Fibroblast of skin of left quadriceps (primary cell): ENCODE measurements at places on chromosomes 1 and 21.

- peak; percentile 92 for DNase-seq
Measured at GRCh38 chr1:15326691-15327588, 79.9 kb downstream of the FHAD1 start.

DNA sequence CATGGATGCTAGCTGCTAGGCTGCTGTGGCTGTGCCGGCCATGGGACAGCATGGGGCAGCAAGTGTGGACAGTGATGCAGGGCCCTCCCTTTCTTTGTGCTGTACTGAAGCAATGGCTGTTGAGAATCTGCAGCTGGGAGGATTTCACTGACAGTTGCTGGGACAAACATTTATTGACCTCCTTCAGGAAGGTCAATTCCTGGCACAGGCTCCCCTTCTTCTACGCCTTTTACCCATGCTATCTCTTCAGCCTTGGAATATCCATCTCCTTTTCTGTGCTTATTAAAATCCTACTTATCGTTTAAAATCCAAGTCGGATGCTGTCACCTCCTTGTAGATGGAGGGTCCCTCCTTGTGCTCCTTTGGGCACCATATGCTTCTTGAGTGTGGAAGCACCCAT is 213.1 kb upstream of the USP24 start:
- no peak for DNase-seq

DNA sequence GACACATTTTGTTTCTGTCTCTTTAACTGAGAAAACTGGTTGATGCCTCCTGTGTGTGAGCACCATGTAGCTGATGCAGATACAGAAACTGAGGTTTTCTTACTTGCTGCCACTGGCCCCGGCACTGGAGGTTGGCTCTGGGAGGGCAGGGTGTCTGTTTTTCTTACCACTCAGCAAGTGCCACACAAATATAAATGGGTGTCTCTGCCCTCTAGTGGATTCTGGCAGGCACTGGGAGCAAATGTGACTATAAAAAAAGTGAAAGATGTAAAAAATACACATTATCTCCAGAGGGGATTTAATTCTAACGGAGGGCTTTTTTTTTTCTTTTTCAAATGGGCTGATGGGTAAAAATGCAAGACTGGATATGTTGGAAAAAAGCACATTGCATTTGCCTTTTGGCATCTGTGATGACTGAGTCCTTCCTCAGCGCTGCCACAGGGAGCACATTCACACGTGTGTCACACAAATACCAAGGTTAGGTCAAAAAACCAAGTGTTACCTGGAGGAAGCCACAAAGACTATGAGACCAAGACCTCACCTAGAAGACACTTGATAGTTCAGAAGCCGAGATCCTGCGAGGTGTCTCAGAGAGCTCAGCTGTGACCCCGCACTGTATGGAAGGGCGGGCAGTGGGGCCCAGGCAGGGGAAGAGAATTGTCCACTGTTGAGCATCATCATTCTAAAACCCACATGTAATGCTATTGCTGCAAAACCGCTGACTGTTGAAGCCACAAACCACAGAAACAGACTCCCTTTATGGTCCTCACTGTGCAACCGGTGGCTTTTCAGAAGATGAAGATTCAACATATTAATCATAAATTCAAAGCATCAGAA is 18.9 kb downstream of the PGBD2 start:
- peak; percentile 37 for DNase-seq

DNA sequence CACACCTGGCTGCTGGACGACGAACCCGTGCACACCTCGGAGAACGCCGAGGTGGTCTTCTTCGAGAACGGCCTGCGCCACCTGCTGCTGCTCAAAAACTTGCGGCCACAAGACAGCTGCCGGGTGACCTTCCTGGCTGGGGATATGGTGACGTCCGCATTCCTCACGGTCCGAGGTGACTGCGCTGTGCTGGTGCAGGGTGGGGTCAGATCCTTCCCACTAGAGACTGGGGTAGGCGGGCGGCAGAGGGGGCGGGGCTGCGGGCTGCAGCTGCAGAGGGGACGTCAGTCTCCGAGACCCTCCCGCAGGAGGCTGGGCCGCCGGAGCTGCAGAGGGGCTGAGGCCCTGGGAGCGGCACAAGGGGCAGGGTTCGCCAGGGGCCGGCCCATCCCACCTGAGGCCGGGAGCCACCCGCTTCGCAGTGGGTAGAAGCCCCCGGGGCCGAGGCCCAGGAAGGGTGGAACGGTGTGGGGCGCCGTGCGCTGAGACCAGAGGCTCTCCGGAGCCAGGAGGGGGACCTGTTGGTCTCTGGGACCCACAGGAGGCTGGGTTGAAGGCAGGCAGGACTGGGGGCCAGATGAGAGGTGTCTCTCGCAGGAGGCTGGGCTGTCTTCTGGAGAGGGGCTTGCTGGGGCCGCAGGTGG is 90.6 kb downstream of the TRIM11 start:
- DNase-seq = no peak

GRCh38 chr1:8259498-8260290 is 58.2 kb upstream of the SLC45A1 start:
- peak; percentile 34 for DNase-seq

- DNase-seq = no peak
Measured at GRCh38 chr1:224065455-224065854, 48.5 kb upstream of the FBXO28 start.

DNA sequence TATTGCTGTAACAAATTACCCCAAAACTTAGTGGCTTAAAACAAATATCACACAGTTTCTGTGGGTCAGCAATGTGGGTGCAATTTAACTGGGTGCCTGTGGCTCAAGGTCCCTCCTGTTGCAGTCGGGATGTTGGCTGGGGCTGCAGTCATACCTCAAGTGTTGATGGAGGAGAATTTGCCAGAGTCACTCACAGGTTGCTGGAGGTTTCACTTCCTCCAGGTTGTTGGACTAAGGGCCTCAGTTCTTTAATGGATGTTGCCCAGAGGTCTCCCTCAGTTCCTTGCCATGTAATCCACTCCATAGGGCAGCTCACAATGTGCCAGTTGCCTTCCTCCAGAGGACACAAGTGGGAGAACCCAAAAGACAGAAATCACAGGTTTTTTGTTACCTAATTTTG is 2.5 kb upstream of the TAF13 start:
- DNase-seq = no peak

GRCh38 chr1:58432851-58433668 is 113.5 kb downstream of the OMA1 start:
- DNase-seq = peak; percentile 65

GRCh38 chr1:151718011-151718431 is 1.4 kb upstream of the CELF3 start:
- DNase-seq = no peak

DNA sequence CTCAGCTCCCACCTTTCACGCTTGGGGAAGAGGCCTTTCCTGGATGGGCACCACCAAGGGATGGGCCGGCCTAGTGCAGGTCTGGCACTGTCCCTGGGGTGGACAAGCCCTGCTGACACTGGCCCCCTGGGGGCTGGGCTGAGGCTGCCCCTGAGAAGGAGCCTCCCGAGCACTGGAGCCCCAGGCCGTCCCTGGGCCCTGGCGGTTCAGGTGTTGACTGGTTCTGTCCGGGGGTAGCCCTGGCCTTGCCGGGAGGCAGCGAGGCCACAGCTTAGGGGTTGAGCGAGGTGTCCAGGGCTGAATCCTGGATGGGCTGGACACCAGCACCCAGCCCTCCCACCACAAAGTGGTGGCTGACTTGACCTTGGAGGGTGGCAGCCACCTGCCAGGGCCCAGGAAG is 49.7 kb upstream of the ACTRT2 start:
- DNase-seq = no peak

DNA sequence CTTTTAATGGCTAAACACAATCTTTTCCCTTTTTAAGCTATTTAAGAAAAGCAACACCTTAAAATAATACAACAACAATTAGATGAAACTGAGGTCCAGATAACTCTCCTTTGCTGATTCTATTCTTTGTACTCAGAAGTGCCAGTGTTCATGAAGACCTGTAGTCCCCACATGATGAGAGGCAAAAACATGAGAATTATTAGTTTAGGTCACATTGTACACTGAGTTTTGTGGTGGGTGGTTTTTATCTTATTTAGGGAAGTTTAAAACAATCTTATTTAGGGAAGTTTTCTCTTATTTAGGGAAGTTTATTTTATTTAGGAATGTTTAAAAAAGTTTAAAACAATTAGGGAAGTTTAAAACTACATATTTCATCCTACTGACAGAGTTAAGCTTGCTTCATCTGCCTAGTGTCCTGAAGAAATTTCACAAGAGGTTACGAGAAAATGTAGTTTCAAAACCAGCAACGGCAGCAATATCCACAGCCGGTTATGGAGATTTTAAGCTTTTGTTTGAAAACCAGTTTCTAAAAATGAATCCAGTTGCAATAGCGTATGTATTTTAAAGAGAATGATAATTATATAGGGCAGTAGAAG is 7.8 kb upstream of the OR14I1 start:
- DNase-seq = no peak

GRCh38 chr1:19472174-19472573 is 13.2 kb downstream of the CAPZB start:
- DNase-seq = no peak

DNA sequence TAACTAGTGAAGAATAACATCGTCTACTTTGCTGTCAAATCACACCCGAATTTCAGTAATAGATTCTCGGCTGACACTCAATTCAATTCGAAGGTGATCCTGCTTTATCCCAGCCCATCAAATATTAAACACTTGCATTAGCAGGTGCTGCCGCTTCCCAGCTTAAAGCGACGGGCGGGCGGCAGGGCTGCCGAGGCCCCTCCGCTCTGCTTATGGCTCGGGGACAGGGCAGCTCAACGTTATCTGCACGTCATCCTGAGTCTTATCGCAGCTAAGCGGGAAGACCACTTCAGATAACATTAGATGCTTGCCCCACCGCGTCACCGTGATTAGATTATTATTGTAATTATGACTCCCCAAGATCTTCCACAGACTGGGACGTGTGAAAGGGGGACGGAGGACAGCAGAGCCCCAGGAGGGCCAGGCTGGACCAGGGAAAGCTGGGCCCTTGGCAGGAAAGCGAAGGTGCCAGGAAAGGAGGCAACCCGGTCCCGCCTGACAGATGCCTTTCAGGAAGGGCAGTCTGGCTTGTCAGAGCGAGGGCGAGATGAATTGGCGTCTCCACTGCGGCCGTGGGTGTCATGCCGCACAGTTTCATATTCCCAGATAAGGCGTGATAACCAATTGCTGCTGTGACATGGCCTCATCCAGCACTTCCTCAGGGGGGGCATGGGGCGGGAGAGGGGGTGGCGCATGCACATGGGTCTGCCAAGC is 37.0 kb downstream of the DMAP1 start:
- DNase-seq = no peak

DNA sequence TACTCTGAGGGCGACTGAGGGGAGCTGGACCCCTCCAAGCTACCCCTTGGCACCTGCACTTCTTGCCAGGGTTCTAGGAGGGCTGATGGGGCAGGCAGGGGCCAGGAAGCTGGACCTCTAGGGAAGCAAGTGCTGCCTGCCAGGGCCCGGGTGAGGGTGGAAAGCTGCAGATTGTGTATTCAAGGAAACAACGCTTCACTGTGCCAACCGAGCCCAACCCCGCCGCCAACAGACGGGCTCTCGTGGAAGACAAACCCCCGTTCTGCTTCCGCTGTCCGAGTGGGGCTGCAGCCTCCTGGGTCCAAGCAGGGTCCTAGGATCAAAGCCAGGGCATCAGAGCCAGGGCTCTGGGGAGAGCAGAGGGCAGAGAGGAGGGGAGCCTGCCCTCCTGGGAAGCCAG is 3.2 kb downstream of the EFHD2 start:
- no peak for DNase-seq

- no peak for DNase-seq
Measured at GRCh38 chr21:45504021-45504515, 38.2 kb downstream of the SLC19A1 start.

DNA sequence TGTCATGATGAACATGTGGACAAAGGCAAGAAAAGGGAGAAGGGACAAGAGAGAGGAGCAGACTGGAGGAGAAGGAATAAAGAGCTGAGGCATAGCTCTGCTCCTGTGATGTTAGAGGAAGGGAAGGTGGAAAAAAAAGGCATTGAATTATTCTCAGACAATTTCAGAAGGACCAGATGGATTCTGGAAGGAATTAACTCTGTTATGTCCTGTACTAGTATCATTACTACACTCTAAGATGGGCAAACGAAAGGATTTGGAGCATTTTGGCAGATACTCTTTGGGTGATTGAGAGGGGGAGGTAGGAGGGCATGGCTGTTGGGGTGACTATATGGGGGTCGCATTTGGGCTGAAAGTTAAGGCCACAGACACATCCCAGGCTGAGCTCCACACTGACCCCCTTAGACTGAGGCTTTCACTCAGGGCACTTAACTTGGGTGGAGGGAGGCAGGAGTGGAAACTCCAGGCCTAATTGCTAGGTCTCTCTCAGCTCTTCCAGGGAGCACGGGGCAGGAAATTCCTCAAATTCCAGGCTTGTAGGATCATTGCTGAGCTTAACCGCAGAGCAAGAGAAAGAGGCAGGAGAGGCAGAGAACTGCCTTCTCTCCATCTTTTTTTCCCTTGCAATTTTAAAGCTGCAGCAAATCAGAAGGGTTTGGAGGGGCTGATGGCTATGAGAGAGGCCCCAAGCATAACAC is 25.9 kb downstream of the KIRREL1 start:
- peak; percentile 94 for DNase-seq

GRCh38 chr1:27763358-27763757 is 9.7 kb upstream of the STX12 start:
- no peak for DNase-seq

GRCh38 chr1:160777486-160778089 is 18.4 kb upstream of the LY9 start:
- DNase-seq = no peak

GRCh38 chr1:22543679-22544078 is 19.6 kb upstream of the EPHA8 start:
- DNase-seq = no peak

GRCh38 chr1:206131037-206131436 is 13.8 kb upstream of the AVPR1B start:
- no peak for DNase-seq

- DNase-seq = no peak
Measured at GRCh38 chr1:6582370-6582769, 2.6 kb downstream of the ZBTB48 start.

GRCh38 chr1:43382027-43382779 is 7.4 kb downstream of the MED8 start:
- no peak for DNase-seq

GRCh38 chr1:86460998-86461397 is 7.7 kb upstream of the CLCA1 start:
- DNase-seq = no peak

DNA sequence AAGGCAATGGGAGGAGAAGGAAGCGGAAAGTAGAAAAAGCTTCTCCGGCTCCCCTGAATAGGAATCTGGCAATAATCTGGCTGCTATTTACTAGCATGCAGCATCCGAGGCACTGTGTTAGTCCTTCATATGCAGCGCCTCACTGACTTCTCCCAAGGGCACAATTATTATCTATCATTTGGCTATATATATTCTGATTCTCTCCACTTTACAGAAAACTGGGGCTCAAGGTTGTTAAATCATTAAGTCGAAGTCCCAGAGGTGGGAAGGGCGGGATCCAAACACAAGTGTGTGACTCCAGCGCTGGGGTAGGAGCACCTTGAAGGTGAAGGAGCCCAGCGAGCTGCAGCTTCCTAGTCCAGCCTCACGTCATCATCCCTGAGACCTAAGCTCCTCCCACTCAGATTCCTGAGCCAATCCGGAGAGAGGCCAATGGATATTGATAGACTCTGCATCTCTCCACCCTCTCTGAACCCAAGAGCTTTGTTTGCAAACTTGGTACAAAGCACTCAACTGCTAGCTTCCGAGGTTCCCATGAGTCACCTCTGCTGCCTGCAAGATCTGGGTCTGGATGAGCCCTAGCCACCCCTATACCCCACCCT is 16.6 kb upstream of the EYA3 start:
- DNase-seq = peak; percentile 22
